ENCODE measurements at places on chromosomes 7 and 10.

DNA sequence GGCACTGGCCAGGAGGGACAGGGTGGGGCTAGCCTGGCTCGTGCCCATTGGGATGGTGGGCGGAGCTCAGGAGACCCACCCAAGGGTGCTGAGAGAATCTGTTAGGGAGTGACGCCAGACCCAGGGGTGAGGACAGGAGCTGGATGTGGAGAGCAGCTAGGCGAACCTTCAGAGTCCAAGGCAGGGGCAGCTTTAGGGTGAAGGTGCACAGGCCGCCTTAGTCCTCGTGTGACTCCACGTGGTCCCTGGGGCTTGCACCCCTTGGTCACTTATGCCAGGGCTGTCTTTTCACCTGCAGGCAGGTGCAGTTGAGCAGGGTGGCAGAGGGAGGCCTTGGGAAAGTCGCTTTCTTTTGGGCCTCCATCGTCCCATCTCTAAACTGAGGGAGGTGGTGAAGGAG, 4.3 kb downstream of the RAMP3 start:
- DNase-seq: no peak

GRCh38 chr10:31803606-31804351, 124.9 kb downstream of the ARHGAP12 start:
- DNase-seq: no peak

DNA sequence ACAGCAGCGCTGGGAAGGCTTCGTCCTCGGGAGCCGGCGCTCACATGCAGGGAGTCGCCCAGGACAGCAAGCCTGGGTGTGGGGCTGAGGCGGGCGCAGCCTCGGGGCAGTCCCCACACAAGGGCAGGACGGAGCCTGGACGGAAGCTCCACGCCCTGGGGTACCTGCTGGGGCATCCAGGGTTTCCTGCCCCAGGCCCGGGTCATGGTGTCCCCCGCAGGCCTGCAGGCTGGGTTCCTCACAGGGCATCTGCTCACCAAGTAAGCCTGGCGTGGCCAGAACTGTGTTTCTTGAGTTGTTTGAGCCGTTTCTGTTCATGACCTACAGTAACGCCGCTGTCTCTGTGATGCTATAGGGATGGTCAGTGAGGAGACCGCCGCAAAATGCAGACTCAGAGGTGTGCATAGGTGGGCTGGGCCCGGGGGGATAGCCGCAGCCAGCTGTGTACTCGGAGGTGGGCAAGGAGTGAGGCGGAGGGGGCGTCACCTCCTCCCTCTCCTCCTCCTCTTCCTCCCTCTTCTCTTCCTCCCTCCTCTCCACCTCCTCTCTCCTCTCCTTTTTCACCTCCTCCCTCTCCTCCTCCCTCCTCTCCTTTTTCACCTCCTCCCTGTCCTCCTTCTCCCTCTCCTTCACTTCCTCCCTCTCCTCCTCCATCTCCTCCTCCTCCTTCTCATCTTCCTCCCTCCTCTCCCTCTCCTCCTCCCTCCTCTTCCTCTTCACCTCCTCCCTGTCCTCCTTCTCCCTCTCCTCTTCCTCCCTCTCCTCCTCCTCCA, 438.9 kb downstream of the DNAJB6 start:
- DNase-seq: no peak

GRCh38 chr7:80699045-80699638, 60.7 kb downstream of the CD36 start:
- DNase-seq: peak; percentile 25

- DNase-seq: peak; percentile 50
Measured at GRCh38 chr10:97543025-97543546, 29.5 kb upstream of the ANKRD2 start.
